CD4-positive, alpha-beta T cell treated with Interleukin-6 at 100 ng/mL for 8 hours (primary cell): ENCODE measurements at places on chromosomes 6 and 20.
A peak's percentile ranks its signal among the peaks of the same experiment; 100 is the strongest.

GRCh38 chr20:62888406-62888805, 26.8 kb upstream of the TCFL5 start:
- DNase-seq, result no peak

DNA sequence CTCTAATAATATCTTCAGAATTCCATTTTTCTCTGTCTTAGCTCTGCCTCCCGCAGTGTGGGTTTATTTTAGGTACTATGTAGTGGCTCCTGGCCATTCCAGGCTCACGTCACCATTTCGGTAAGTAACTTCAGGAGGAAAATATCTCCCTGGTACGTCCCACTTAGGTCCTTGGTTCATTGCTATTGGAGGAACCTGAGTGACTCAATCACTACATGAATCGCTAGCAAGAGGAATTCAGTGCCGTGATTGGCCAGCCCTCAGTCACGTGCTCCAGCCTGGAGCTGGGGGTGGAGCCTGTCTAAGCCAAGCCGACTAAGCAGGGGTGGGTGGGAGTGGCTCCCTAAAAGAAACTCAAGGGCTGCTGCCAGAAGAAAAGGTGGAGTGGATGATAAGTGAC, 67.3 kb upstream of the E2F3 start:
- DNase-seq, result no peak

DNA sequence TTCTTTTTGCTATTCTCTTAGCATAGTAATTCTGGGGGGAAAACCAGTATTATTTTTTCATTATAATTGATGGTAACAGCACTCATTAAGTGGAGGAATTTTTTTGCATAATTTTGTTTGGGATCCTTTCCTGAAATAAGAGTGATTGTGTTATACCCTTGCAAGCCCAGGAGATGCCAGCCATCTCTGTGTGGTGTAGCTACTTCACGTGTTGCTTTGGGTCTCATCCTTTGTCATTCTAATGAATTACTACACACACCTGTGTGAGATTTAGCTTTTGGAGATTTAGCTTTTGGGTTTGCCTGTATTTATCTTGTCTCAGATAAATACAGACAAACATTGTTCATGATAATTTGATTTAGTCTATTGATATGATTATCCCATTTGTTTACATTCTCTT, 76.5 kb downstream of the SH3BGRL2 start:
- no peak for DNase-seq

DNA sequence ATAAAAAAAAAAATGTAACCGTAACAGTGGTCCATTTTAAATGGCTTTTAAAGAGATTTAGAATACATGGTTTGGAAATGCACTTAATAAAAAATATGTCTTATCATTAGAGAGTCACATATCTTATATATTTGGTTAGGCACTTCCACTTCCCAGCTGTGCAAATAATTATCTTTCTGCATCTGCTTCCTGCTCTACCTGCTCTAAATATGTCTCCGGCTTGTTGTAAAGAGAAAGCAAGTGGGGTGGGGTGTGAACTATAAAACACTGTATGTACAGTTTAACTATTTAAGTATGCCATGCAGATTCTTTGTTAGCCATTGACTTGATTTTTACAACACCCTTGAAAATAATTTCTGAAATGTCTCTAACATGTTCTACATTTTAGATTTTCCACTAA, 106.3 kb downstream of the NKAIN2 start:
- DNase-seq, result no peak

- no peak for DNase-seq
These were observed 11.4 kb downstream of the RMND1 start for GRCh38 chr6:151440498-151440897.

DNA sequence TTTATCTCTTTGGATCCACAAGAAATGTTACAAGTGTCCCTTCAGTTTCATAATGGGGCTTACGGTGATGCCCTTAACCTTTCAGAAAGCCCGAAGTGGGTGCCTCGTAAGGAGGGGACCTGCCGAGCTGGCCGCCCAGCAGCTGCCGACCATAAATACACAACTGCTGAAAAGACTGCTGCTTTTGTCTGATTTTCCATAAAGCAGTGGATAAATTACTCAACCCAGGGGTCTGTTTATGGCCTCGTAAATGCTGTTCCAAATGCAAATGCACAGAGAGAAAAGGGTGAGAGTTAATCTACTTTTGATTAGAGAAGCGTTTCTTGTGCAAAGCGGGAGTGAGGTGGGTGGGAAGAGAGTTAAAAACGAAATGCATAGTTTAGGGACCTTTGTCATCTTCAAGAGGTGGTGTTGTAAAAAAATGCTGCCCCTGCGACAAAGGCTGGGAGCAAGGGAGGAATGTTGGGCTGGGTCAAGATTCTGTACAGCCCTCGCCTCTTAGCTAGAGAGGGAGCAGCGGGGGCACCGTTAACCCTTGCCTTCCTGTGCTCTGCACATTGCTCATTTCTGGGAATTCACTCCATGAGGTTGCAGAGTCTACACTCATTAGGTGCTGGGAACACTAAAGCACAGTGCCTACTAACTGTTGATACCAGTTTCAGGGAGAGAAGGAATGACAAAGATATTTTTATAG, 112.0 kb upstream of the MTHFD1L start:
- no peak for DNase-seq

GRCh38 chr6:36314221-36315014, 22.3 kb downstream of the BNIP5 start:
- DNase-seq, result no peak

DNA sequence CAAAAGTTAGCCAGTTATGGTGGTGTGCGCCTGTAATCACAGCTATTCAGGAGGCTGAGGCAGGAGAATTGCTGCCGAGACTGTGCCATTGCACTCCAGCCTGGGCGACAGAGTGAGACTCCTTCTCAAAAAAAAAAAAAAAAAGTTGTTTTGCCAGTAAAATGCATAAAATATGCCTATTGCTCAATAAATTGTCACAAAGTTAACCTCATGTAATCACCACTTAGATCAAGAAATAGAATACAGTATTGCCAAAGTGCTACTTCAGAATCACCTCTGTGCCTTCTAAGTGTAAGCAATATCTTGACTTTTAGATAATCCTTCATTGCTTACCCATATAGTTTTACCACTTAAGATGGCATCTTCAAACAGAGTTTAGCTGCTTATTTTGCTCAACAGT, 80.7 kb downstream of the TRMT11 start:
- DNase-seq, result no peak

DNA sequence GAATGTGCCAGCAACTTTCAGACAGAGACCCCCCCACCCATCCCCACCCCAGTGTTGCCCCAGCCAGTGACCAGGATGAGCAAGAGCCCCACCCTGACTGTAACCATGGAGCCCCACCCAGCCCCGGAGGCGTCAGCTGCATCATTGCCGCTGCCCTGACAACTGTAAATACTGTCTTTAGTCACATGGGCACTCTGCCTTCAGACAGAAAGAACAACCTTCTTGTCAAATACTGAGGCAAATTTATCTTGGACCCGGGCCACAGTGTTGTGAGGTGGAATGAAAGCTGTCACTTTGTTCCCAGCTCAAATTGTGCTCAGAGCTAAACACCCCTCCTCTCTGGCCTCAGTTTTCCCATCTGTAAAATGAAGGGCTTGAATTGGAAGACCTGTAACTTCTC, 23.7 kb downstream of the MOCS3 start:
- no peak for DNase-seq

DNA sequence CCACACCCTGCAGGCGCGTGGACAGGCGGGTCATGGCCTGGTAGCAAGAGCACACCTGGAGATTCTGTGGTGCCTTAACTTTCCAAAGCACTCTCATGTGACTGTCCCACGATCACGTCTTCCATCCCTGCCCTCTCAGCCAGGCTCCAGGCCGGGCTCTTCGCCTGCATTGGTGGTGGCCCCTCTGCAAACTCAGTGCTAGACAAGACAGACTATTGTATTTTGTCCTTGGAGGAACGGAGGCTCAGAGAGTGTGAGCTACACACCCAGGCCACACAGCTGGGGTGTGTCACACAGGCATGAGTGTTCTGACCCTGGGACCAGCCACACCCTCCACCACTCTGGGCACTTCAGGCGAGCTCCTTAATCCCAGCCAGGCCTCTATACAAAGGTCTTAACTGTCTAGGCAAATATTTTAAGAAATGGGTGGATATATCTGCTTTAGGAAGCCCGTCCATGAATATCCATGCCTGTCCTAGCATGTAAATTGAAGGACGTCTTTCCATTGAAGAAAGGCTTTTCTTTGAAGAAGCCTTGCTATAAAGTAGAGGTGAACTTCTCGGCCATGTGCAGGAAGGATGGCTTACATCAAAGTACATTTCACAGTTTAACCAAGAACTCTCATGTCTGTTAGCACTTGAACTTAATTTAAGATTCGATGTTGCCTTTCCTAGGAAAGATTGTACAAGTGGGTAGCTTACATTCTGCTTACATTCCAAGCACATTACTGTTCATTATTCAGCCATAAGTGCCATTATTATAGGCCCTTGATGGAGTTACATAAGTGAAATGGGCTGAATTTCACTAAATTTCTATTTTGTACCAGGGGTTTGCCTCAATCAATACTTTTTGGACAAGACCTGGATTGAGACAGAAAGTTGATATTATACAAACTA, 263.9 kb downstream of the DLL1 start:
- DNase-seq, result no peak

DNA sequence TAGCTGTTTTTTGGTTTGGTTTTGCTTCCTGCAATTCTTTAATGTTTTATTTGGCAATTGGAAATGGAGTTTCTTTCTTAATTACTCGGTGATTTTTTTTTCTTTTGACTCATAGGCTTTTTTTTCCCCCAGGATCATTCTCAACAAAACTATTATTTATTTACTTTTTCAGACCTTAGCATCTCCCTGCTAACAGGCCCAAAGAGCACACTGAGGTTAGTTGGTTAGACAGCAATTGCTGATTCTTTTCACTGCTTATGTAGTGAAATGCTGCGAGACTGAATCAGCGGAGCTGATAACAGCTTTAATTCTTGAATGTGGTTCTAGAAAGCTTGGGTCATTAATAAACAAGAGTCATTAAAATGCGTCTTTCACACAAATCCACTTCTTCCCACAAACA, 79.1 kb upstream of the ZFP64 start:
- DNase-seq, result no peak

DNA sequence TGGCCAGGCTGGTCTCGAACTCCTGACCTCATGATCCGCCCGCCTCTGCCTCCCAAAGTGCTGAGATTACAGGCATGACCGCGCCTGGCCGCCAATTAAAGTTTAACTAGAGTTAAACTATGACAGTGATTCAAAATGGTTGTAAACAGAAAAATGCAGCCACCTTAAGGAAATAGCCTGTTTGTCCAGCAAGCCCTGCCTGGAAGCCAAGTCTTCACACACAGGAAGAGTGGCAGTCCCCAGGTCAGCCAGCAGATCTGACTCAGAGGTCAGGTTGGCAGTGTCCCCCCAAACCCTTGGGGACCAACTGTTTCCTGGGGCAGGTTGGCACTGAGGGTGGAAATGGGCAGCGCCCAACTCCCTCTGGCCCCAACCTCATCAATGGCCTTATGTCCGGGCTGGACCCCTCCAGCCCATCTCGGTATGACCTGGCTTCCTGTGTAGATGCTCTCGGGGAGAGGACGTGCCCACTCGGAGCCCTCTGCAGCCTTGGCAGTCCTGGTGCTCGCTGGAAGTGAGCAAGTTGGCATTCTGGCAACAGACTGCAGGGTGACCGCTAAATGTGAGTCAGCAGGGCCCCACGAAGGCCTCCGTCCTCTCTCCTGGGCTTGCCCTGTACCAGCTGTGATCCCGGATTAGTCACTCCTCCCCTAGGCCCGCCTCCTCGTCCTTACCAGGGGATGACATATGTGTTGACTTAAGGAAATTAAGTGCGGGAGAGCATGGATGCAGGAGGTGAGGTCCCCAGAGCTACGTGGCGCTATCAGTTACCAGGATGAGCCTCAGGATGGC, 9.7 kb upstream of the HSP90AB1 start:
- DNase-seq, result peak; percentile 77

DNA sequence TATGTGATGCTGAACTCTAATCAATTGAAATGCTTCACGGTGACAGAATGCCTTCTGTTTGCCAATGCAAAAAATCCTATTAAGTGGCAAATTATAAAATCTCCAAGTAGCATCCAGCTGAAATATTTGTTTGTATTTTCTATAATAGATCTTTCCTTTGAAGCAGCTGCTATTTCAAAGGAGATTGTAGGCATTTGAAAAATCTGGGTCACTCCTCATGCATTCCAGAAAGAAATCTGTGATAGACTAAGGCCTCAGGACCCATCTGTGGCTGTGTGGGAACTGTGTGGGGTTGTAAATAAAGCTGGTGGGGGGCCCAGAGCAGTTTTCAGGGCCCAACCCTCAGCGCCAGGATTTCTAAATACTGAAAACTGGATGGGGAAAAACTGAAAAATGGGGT, 216.9 kb upstream of the ARG1 start:
- DNase-seq, result no peak

DNA sequence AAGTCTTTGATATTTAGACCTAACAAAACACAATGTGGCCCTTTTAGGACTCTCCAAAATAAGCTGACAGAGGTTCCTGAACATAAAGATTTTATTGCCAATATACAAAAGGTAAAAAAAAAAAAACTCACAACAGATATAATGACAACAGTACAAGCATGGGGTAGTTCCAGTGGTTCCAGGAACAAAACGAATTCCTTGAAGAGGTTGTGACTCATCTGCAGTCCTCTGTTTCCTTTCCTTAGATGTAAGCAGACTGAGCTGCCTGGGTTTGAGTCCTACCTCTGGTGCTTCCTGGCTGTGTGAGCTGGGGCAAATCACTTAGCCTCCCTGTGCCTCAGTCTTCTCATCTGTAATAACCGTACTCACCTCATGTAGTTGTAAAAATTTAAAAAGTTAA, 13.3 kb upstream of the CTAGE9 start:
- DNase-seq, result no peak

GRCh38 chr20:8187740-8188139, 55.7 kb downstream of the PLCB1 start:
- DNase-seq, result no peak

GRCh38 chr20:44714701-44715498, at the start of gene CCN5:
Gene CCN5 (plus strand): TSS chr20:44715369. CDS start chr20:44715391, 22 bp downstream.
- DNase-seq, result no peak

DNA sequence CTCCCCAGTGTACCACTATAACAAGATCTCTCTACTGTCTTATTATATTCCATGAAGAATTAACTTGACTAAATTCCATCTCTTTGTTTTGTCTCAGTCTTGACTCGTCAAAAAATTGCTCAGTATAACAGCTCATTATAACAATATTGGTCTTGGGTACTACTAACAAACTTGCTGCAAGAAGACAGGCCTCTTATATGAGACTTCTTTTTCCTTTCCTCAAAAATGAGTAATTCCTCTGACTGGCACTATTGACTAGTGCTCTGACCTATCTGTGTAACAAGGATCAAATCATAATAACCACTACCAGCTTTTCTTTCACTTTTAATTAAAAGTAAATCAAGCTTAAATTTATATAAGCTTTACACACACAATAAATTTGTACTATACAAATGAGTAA, 91.3 kb upstream of the THEMIS start:
- DNase-seq, result no peak
